GM23248 (cell line): ENCODE measurements at places on chromosomes 1 and 21. TPM values are rescaled to one million over a fixed set of nuclear protein-coding genes. Genes with fewer than 3 reads are reported as not detected.

DEGS1 gene
- total RNA-seq = 192 and 227 TPM in 2 replicates

VWA5B1 gene
- total RNA-seq = not detected in 2 replicates

- DNase-seq = no peak
These were observed 1693.4 kb downstream of the NCAM2 start for GRCh38 chr21:22691658-22692057.

GRCh38 chr1:34915521-34915920, 13.9 kb downstream of the DLGAP3 start:
- DNase-seq = no peak

DNA sequence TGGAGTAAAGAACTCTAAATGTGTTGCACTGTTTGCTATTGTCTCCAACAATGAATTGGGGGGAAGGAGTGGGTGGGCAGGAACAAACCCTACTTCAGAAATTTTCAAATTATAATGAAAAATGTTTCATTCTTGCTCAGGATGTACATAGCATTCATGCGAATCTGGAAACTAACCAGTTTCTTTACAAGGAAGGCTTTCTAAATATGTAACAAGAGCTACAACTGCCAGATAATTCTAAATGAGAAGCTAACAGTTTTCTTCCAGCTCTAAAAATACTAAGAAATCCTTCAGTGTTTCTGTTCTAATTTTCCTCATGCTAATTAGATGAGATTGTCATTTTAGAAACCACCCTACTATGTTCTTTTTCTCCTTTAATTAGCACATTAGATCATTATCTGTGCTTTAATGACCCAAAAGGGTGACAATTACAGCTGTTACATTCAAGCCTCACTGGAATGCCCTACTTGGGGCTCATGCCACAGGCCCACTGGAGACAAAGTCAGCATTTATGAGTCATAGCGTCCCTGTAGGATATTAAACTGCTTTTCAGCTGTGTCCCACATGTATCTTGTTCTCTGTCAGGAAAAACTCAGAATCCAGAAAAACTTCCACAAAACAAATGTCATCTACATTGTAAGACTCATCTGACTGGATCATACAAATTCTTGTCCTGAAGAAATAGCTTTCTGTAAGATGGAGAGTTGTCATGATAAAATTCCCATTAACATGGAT, 804.6 kb upstream of the CXADR start:
- peak; percentile 68 for DNase-seq
